ENCODE measurements at places on chromosomes 3 and 15.

DNA sequence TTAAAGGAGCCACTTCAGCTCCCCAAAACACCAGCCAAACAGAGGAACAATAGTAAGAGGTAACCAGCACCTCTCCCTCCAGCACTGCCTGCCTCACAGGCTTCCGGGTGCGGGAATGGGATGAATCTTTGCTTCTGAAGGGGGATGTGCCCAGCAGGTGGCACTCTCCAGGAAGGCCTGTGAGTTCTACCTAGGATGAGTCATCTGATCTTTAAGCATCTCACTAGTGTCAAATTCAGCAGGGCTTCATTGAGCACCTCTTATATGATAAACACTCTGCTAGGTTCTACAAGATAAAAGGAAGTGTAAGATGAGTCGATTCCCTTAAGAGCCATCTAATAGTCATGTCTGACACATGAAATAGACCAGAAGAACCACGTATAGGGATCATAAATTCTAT is 237.4 kb upstream of the UMPS start:
- DNase-seq: no peak

- DNase-seq: no peak
These were observed 113.7 kb upstream of the GOLGA8J start for GRCh38 chr15:29968895-29969561.

- no peak for DNase-seq
These were observed 1.3 kb downstream of the PXK start for GRCh38 chr3:58334013-58334321.

DNA sequence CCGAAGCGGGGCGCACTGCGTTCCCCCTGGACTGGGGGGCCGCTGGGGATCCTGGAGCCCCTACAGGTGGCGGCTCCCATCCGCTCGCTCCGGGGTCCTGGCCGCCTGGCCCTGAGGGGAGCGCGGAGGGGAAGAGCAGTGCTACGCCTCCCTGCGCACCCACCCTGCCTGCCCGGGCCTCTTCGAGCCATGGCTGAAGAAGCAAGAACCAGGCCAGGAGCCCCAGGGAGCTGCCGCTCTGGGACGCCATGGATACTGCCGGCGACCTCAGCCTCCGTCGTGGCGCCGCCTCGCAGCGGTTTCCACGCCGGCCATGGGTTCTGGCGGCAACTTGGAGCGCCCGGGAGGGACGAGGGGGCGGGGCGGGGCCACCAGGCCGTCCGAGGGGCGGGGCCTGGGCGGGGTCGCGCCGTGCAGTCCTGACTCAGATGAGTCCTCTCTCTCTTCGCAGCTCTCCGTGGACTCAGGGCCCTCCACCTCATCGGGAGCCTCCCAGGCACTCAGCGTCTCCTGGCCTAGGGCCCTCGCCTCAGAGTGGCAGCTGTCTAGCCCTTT is 50.9 kb downstream of the MYL3 start:
- DNase-seq: peak; percentile 61

DNA sequence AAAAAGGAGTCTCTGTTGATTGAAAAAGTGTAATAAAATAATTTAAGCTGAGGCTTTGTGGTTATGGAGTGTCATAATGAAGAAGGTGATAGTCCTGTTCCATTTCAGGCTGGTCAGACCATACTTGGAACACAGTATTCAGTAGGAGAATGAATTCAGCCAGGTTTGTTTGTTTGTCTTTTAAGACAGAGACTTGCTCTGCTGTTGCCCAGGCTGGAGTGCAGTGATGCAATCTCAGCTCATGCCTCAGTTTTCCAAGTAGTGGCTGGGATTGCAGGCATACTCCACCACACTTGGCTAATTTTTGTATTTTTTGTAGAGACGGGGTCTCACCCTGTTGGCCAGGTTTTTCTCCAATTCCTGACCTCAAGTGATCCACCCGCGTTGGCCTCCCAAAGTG is 33.5 kb downstream of the IQGAP1 start:
- DNase-seq: no peak

DNA sequence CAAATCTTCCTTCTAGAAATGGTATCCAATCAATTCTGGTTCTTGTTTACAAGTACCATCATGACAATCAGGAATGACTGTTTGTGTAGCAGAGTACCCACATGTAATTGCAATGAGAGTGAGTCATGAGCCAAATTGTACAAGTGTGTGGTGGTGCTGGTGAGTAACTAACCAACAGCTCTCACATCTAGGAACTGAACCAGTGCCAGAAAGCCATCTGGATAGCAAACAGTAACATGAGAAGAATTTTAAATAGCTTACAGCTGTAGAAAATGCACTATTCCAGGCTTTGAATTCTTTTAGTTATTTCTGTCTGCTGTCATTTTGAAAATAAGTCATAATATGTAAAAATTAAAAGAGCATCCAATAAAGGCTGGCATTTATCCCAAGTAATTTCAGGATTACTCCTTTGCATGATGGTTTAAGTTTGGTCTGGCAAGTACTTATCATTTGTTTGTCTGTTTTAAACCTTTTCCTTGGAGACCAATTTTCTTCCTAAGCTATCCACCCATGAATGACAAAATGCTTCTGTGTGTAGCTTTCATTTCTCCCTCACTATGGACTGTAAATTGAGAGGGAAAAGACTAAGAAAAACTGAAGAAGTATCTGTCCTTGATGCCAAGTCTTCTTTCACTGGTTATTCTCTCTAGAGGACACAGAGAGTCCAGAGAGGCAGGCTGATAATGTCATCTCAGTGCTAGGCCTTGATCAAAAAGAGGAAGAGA is 60.0 kb downstream of the PIK3CB start:
- no peak for DNase-seq

DNA sequence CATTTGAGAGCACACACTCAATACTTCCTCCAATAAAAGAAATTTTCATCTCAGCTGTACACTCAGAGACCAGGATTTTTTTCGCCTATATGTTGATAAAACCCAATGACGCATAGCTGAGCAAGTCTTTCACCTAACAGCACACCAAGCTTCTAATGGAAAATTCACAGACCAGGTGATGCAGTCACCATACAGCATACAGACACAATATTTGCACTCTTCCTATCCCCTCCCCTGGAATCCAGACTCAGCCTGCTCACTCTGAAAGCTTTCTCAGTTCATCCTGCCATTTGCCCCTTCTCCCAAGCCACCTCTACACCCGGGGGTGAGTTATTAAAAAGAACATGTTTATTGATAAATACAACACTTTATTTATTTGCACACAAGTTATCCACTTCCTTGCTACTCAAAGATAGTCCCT is 1.7 kb downstream of the TBC1D5 start:
- no peak for DNase-seq

- no peak for DNase-seq
These were observed 29.3 kb downstream of the UBE2E1 start for GRCh38 chr3:23835087-23835486.

- peak; percentile 61 for DNase-seq
These were observed 74.0 kb upstream of the LIPC start for GRCh38 chr15:58357529-58358476.

DNA sequence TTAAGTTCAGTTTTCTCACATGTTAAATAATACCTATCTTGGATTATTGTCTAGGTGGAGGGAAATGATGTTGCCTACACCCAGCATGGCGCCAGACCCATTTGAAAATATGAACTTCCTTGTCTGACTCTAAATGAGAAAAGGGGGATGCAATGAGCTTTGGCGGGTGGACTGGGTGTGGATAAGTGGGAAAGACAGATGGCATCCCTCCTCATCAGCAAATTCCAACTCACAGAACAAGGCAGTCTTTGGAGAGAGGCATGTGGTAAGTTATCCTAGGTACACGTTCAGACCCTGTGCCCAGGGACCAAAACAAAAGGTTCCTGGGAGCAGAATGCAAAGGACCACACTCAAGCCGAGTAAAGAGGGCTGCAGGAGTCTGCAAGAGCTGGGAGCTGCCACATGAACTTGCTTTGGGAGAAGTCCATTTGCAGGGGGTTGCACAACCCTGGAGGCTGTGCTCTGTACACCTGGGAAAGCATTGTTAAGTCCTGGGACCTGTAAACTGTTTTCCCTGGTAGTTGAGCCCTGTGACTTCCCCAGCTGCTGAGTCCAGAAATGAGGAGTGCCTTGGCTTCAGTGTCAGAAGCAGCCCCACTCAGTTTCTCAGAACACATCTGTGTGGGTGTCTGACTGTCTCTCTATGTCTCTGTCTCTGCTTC is 102.3 kb upstream of the TPM1 start:
- no peak for DNase-seq

DNA sequence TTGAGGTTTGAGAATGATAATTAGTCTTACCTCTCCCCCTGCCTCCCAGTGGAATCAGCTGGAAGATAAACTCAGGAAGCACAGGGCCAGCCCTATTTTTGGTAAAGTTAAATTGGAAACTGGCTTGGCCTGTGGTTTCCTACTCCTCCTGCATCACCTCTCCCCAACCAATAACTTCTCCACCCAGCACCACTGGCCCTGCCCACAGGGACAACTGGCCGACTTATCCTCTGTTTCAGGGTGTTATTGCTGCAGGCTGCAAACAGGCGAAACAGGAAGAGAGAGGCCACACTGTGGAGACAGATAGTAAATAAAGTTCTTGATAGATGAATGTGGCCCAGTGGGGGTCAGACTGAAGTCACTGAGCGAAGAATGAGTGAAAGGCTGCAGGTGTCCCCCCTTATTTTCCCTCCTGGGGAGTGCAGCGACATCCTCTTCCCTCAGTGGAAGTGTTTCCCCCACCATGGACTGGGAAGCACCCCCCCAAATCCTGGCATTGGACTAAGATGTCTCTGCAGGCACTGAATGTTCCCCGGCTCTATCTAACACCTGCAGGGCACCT is 47.1 kb downstream of the PDIA5 start:
- DNase-seq: no peak

GRCh38 chr3:165383381-165383780 is 187.2 kb upstream of the SLITRK3 start:
- no peak for DNase-seq

GRCh38 chr3:73733746-73734145 is 109.0 kb upstream of the PDZRN3 start:
- DNase-seq: no peak

DNA sequence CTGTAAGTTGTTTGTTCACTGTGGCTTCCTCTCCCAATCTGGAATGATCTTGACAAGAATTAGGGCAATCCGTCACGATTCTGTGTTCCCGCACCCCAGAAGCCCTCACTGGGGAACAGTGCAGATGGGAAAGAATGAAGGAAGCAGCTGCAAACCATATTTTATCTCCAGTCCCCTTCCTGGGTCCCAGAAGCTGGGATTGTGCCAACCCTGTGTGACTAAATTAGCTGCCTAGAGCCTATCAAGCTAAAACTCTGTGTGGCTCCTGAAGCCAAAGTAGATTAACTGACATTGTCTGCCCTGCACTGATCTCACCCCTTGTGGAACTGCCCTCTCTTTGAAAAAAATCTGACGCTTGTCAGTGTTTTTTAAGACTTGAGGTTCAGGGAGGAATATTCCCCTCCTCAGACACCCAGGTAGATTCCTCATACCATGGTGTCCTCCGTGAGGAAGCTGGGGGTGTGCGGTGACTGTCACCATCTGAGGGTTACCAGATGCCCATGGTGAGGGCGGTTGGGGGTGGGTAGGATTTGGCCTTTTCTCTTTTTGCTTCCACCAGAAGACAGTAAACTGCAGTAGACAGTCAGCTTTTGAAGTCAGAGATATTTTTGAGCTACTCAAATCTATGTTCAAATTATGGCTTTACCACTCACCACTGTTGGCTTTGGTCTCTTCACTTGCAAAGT is 358.3 kb upstream of the TPM1 start:
- DNase-seq: no peak

DNA sequence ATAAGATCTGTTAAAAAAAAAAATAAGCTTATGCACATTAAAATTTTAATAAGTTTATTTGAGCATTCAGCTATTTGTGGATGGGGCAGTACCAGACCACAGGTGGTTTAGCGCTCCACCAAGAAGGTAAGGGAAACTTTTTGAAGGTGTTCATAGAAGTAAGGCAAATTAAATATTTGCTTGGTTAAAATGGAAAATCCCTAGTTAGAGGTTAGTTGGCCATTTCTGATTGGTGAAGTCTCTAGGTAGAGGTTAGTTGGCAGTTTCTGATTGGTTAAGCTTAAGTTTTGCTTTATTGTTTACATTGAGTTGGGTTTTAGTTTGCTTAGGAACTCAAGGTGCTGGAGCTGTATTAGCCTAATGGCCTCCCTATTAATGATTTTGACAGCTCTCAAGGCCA is 30.7 kb downstream of the SCN11A start:
- DNase-seq: no peak

GRCh38 chr3:133760916-133761315 is 14.7 kb downstream of the TF start:
- no peak for DNase-seq

DNA sequence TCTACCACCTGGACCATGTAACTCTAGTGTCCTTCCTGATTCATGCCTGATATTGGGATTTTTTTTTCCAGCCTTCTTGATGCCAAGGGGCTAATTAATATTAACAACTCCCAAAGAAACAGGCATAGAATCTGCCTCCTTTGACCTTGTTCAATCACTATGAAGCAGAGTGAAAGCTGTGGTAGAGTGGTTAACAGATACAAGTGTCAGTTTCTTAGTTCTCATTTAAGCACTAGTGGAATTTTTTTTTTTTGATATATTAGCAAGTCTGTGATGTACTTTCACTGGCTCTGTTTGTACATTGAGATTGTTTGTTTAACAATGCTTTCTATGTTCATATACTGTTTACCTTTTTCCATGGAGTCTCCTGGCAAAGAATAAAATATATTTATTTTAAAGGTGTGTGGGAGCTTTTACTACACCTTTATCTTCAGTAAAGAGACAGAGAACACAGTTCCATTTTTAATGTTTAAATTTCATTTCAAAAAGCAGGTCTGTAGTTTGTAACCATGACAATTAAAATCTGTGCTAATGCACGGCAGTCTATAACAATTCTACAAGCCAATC is 67.1 kb downstream of the TOP2B start:
- no peak for DNase-seq

DNA sequence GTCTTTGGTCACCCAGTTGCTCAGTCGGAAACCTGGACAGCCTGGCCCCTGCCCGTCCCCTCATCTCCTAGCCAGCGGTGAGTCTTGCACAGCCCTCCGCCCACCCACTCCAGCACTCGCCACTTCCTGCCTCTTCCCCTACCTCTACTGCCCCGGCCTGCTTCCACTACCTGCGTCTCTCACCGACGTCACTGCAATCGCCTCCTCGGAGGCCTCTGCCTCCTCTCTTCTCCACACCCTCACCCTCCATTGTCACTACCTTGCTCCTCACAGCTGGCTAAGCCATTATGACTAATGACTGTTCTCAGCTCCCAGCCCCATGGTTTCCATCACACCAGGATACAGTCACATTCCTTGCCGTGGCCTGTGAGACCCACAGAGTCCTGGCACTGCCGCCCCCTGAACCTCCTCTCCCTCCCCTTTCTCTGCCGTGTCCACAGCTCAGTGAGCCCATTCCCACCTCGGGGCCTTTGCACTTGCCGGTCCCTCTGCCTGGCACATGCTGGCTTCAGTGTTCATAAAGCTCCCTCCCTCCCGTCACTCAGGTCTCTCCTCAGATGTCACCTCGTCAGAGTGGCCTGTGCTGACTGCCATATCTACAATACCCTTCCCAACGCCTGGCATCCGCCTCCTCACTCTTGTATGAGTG is 104.8 kb downstream of the FBLN2 start:
- no peak for DNase-seq

GRCh38 chr3:6421666-6422445 is 439.1 kb upstream of the GRM7 start:
- no peak for DNase-seq
